ENCODE measurements at places on chromosomes 7 and 10.

- no peak for DNase-seq
Measured at GRCh38 chr10:60735244-60735643, 43.0 kb upstream of the CDK1 start.

DNA sequence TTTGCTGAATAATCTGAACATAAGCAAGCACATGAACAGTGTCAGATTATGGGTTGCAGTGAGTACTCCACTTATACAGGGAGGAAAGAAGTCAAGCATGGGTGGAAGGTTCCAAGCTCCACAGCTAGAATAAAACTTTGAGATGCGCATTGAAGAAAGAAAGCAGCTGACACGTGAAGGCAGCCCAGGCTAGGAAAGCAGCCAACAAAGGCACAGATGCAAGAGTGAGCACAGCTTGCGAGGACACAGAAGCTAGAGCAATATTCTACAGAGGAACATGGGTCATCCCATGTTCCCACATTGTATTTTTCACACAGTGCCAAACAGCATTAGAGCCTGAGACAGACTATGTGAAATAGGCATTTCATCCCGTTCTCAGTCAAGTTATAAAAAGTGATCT, 194.6 kb upstream of the TBX20 start:
- no peak for DNase-seq

DNA sequence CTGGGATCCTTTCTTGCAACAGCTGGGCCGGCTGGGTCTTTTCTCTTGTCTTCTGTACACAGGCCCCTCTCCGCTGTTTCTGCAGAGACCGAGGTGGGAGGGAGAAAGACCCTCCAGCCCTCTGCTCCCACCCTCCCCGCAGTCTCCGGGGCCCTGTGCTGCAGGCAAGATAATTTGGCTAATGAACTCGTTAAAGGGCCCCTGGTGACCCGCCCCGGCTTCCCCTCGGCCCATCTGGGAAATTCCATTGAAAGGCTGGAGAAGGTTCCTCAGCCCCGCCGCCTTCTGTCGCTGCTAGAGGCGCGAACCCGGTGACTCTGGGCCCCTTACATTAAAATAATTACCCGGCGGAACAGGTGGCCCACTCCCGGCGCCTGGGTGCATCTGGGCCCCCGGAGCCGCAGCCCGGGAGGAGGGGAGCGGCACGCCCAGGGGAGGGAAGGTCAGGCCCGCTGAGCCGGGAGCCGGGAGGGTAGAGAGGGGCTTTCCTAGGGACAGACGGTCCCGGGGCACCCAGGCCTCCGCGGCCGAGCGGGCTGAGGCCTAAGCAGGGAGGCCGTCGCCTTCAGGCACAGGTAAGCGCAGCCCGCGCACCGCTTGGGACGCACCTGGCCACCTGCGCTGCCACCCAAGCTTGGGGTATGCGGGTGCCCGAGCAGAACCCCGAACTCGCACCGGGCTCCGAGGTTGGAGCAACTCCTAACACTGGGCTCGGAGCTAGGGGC, 7.3 kb upstream of the MNX1 start:
- no peak for DNase-seq

DNA sequence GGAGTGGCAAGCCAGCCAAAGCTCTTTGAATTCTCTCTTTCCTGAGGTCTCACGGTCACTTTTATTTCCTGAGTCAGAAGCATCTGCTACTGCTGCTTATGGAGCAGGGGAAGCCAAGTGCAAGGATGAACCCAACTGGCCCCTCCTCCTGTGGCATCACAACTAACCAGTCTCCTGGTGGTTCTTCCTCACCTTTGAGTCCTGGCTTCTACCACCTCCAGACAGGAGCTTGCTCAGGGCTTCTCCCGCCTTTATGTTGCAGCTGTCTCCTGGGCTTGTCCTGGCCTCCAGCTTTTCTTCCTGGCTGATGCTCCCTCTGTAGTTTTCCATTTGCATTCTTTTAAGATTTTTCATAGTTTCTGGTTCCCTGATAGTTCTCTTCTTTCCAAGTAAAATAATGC, 349.7 kb upstream of the NRP1 start:
- DNase-seq = no peak

GRCh38 chr10:21757185-21757901, 223.3 kb downstream of the MLLT10 start:
- no peak for DNase-seq

DNA sequence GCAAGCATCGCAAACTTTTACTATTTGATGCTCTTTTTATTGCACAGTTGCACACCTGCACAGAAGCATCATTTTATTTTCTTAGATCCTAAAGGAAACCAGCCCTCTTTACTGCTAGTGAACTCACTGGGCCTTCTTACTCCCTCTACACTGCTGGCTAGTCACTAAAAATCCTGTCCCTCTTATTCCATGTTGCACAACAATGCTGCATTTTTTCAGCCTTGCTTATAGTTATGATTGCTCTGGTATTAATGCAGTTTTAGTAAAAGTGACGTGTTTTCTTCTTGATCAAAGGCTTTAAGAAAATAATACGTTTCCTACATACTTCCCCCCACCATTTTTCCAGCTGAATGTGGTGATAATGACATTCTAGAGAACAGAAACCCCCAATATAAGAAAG, 132.9 kb upstream of the FAM3C start:
- DNase-seq = no peak

DNA sequence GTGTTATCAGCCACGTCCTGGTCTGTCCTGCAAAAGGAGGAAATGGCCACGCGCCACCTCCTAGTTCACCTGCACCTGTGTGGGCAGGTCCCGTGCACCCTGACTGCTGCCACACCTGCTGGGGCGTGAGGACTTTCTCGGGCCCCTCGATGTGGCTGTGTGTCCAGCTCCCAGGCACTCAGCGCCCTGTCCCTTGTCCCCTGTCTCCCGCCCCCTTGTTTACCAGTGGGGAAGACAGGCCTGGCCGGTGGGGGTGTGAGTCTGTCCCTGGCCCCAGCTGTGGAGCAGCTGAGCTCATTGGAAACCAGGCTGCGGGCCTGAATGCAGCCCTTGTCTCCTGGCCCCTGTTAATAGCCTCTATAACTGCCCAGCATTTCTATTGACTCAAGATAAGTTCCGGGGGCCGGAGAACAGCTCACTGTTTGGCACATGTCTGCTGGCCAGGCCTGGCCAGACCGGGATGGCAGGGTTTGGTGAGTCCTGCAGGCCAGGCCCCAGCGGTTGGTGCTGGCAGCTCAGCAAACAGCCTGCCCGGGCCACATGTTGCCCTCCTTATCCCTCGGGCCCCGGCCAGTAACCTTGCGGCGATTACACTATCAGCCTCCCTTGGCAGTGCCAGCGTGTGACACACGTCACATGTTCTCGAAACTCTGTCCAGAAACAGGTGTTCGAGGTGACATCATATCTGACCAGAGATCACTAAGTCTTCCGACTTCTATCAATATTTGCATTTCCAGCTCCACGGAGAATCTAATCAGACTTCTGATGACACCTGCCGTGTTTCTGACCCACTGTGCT, 52.1 kb downstream of the FOXL3 start:
- no peak for DNase-seq

DNA sequence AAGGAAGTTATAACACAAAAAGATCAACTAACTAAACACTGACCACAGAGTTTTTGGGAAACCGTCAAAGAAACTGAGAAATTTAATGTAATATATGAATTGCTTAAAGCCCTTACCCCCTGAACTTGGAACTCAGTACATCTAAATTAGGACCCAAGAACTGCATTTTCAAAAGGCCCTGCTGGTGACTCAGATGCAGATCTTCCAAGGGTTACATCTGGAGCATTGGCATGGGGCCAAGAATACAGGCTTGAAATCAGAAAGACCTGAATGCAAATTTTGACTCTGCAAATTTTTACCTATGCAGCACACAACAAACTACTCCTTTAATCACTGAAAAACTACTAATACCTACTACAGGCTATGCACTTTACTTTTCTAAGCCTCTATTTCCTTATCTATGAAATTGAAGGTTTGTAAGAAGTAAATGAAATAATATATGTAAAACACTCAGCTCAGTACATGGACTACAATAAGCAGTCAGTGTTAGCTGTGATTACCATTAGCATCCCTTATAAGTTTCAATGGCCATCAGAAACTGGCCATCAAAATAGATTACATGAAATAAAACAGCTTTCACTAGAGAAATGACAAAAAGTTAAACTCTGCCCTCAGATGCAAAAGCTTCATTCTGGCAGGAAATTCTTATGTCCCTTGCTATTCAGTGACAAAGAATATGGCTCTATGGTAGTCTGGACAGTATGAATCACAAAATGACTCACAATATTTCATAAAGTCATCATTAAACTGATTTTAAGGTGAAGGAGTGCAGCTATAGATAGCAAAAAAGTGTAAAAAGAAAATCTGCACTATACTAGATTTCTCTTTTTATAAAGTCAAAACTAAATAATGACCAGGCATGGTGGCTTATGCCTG, 43.6 kb downstream of the NSUN6 start:
- DNase-seq = no peak

DNA sequence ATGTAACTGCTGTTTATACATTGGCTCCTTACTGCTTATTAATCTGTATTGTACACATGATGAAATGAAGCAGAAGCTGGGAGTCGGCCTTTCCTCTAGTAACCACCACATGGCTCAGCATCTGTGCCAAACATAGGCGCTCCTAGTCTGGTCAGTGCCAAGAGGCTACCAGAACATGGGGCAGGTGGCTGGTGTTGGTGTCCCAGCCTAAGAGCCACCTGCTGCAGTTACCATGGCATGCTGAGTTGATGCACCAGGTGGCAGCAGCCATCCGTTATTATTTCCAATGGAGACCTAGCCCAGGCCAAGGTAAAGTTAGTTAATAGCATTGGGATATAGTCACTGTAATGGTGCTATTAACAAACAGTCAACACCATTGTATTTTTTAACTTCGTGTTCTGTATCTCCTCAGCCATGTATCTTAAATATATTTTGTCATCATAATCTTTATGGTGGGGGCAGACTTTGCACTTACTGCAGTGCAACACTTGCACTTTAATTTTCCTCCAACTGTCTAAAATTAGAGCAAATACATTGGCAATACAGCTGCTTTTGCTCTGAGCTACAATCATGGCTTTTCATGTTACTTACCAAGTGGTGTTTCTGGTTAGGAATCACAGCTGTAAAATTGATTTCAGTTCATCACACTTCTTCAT, 33.1 kb downstream of the HBP1 start:
- DNase-seq = peak; percentile 23

GRCh38 chr10:44958196-44958897, 1.3 kb upstream of the RASSF4 start:
- DNase-seq = no peak

DNA sequence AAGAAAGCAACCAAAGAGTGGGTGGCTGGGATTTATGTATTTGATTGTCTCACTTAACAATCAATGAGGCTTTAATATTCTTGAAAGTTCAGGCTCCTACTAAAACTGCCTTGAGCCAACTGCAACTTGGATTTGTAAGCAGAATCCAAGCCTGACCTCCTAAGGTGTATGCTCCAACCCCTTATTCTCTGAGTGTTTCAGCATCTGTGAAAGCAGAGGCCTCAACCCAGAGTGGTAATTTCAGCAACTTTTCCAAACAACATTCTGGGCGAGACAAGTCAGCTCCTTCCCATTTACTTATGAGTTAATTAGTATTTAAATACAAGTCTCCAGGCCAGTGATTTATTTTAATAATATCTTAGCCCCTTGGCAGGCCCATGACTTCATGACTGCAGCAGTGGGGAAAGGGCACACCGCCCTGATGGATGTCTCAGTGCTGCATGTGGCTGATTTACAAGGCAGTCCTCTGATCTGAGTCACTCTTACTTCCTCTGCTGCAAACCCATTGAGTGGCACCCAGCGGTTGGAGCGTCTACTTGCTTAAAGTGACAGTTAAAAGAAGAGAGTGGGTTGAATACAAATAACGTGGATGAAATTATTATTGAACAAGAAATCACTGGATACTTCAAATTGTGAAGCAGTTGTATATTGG, 209.1 kb downstream of the TRIL start:
- DNase-seq = no peak

GRCh38 chr7:134686786-134687185, 40.1 kb downstream of the BPGM start:
- no peak for DNase-seq

DNA sequence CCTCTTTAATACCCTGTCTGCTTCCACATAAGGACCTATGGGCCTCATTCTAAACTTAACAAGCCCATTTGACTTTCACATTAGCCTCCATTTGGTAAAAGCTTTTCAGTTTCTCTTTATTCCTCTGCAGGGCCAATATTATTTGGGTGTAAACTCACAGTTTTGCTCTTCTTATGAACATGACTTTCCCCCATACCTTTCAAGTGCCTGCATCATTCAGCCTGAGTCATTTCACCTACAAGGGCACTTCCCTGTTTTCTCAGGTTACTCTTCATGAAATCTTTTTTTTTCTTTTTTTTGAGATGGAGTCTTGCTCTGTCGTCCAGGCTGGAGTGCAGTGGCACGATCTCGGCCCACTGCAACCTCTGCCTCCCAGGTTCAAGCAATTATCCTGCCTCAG, 1258.1 kb upstream of the CELF2 start:
- no peak for DNase-seq

GRCh38 chr10:3935141-3935540, 150.1 kb upstream of the KLF6 start:
- peak; percentile 71 for DNase-seq

GRCh38 chr10:4678023-4678950, 147.7 kb upstream of the AKR1E2 start:
- DNase-seq = no peak

DNA sequence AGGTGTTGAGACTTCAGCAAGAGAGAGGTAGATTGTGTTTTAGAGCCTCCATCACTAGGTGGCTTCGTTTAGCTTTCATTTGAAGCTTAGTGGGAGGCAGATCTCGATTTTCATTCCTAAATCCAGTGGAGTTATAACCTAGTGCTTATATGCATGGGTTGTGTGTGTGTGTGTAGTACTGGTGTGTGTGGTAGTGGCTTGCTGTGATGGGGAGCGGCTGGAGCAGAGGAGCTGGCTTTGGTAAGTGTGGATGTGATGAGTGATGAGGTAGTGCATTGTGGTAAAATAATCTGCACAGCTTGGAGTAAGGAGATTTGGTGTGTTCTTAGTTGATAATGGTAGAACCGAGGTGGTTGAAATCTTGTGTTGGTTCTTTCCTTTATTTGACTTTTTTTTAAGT, 43.2 kb downstream of the AP3M1 start:
- no peak for DNase-seq

- DNase-seq = peak; percentile 91
Measured at GRCh38 chr7:2558629-2559282, at the start of gene IQCE. Gene IQCE (plus strand): TSS chr7:2558979. CDS start chr7:2559182, 203 bp downstream.

- no peak for DNase-seq
Measured at GRCh38 chr10:72162978-72163377, 52.8 kb upstream of the ANAPC16 start.

DNA sequence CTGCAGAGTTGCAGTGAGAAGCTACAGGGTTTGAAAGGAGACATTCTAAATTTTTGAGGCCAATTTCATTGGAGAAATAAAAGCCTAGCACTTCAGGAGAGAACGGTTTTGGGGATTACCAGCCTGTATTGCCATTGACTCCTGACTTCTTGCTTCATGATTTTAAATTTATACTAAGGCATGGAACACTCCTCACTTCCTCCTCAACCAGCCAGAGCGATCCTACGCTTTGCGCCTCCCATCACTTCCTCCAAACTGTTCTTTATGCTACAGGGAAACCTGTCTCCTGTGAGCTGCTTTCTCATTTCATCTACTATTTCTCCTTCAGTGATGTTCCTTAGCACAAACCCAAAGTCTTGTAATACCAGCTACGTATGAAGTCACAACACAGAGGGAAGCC, 495.1 kb downstream of the SUGCT start:
- no peak for DNase-seq

Data from CD4-positive, alpha-beta T cell treated with Interleukin-10 for 1 hour (primary cell).